ENCODE measurements at places on chromosomes 6 and 20.

GRCh38 chr6:15996030-15996429, 132.9 kb upstream of the MYLIP start:
- no peak for DNase-seq

DNA sequence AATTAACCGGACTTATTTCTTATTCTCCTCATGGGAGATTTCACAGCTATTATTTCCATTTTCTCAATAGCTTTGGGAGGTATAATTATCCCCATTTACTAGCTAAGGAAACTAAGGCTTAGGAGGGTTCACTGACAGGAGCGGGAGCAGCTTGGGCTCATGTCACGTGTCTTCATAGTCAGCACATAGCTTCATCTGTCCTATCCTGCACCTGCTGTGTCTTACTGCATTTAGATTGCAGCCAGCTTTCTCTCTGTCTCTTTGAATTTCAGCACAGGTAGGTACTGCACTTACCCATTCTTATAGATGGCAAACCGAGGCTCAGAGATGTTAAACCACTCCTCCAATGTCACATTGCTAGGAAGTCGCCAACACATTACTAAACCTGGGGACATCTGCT, 839.9 kb downstream of the MAFB start:
- no peak for DNase-seq

- no peak for DNase-seq
These were observed 180.9 kb upstream of the SPTLC3 start for GRCh38 chr20:12827816-12828385.

GRCh38 chr20:56542489-56543030, 9.5 kb downstream of the FAM209B start:
- DNase-seq, result no peak

DNA sequence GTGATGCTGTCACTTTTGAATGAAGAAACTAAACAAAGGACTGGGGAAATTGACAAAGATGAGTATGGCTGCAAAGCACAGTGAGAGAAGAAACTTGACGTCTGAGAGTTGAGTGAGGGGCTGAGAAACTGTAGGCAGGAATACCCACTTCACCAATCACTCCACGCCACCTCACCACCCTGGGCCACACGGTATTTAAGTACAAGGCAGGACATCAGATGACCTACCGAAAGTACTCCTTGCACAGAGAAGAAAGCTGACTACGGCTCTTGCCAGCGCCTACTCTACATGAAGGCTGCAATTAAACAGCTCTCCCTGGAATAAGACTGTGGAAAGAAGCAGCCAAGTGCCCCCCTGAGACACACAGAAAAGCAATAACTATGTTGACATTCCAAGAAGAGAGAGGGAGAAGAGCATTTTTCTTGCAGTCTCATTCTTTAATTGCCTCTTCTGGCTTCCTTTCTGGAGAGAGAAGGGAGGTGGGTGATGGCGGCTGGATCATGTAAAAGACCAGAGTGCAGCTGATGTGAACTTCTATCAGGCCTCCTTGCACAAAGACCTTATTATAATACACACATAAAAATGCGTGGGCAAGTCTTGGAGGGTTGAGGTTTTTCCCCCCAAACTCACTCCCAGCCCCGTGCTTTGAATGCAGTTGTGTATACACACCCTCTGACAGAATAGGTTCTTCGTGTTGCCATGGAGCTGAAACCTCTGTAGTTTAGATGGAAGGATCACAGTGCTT, 44.6 kb downstream of the HIVEP2 start:
- DNase-seq, result no peak

DNA sequence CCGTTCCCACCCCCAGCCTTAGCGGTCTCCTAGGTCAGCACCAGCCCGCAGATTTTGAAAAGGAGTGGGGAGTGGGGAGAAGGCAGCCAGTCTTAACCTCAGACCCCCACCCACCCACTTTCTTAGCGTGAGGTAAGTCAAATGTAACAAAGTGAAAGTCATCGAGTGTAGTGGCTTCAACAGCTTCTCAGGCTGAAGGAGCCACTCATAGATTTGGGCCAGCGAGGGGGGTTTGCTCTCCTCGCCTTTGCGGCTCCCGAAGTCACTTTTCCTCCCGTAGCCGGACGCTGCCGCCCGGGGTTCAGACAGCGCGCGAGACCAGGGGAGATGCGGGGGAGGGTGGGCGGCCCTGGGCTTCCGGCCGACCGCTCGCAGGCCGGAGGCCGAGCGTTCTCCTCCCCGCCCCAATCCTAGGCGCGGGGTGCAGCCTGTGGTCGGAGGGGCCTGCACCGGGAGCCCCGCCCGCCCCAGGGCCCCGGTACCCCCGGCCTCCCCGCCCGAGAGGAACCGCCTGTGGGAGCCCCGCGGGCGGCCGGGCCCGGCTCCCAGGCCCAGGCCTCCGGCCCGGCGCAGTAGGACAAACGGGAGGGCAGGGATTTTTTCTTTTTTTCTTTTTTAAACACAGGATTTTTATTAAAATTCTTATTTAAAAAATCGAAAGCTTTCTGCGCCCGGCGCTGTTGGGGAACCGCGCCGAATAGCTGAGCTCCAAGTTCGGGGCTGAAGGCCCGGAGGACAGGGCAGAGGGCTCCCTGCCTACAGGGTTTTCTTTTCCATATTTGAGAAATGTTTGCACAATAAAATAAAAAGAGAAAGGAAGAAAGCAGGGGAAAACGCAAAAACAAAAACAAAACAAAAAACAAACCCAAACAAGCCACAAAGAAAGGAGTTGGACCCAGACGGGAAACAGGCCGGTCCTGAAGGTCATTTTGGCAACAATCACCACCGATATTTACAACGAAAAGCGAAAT, 3.2 kb downstream of the NKX2-2 start:
- no peak for DNase-seq

- DNase-seq, result no peak
These were observed 383.8 kb upstream of the MAP3K7 start for GRCh38 chr6:90970672-90971071.

DNA sequence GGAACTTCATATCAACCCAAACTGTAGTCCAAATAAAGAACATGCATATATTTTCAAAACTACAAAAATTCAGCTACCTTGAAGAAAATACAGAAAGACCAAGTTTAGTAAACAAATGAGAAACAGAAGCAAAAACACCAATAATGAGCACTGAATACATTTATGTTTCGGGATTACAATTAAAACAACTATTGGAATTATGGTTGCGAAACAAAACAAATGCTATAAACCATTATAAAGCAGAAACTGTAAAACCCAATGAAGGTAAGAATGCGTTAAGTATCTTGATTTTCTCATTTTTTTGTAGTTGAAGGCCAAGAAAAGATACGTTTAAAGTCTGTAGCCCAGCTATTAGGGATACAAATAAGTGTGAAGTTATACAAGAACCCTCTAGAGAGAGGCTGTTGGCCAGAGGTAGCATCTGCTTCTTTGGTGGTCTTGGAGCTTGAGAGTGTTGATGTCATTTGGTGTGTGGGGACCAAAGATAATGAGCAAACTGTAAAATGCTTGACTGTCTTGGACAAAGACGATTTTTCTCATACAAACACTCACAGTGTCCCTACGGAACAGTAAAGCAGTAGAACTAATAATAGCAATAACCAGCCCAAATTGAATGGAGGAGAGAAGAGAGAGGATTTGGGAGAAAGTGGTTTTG, 111.5 kb downstream of the PRND start:
- no peak for DNase-seq

DNA sequence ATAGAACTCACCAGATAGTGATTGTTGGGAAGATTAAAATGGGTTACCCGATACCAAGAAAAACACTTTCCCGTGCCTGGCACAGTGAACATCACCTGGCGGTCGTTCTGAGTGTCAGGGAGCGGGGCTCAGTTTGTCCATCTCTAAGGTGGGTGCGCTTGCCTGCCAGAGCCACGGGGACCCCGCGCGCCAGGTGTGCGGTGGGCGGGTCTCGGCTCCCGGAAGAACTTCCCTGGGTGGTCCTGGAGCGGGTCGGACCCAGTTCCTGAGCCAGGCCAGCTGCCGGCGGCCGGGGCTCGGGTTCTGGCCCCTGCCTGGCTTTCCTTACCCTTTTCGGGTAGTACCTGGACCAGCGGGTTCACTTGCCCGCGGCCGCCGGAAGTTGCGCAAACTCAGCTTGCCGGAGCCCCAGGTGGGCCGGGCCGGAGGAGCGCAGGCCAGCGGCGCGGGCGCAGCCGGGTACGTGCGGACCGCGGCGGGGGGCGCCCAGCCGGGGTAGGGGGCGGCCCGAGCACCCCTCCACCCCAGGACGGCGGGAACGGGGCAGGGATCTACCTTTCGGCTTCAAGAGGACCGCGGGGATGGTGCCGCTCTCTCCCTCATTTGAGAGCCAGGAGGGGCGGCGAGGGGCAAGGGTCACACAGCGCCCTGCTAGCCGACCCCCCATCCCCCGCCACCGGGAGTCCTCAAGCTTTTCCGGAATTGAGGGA, 7.5 kb downstream of the FAM110A start:
- no peak for DNase-seq

GRCh38 chr20:49375170-49375569, 97.3 kb upstream of the ZNFX1 start:
- no peak for DNase-seq

- DNase-seq, result no peak
These were observed 120.1 kb upstream of the ADGRF1 start for GRCh38 chr6:47162231-47162630.

DNA sequence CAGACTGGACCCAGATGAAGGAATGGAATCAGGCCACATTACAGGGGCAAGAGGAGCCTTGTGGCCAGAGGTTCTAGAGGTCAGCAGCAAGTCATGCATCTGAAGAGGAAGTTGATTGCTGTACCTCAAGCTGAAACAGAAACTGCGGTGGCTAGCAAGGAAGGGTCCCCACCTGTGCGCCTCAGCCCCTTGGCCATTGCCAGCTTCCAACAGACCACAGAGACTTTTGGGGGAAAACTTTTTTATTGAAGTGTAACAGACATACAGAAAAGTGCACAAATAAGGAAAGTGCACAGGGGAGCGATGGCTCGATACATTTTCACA, 26.8 kb upstream of the SLC9A8 start:
- DNase-seq, result no peak

GRCh38 chr6:32941214-32941768, 463 bp upstream of the HLA-DMB start:
- DNase-seq, result no peak

DNA sequence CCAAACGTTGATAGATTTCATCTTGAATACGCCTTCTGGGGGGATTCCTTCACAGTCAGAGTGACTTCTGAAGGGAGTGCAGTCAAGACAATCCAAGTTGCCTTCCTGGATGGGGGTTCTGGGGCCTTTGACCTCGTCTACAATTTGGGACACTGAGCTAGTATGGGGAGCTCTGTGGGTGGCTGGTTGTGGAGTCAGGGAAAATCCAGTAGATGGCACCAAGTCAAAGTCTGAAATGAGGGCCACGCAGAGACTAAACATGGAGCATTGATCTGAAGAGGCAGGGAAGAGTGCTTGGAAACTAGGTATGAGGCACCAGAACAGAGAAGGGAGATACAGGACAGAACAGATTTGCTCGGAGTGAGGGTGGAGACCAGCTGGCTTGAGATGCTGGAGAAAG, 43.6 kb upstream of the CCN6 start:
- DNase-seq, result no peak

DNA sequence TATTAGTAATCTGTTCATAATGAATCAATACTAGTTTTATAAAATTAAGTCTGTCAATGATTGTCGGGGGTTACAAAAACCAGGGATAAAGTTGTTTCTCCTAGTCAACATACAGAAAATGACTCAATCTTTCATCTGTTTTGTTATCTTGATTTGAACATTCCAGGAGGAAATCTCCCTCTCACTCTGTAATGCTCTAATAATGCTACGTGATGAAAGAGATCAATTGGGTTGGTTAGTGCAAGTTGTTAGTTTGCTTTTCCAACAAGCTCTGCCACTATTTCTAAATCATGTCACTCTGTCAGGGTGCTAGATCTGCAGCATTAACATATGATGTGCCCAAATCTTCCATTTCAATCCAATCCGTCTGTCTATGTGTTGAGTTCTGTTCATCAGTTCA, 379.5 kb upstream of the GJE1 start:
- DNase-seq, result no peak

DNA sequence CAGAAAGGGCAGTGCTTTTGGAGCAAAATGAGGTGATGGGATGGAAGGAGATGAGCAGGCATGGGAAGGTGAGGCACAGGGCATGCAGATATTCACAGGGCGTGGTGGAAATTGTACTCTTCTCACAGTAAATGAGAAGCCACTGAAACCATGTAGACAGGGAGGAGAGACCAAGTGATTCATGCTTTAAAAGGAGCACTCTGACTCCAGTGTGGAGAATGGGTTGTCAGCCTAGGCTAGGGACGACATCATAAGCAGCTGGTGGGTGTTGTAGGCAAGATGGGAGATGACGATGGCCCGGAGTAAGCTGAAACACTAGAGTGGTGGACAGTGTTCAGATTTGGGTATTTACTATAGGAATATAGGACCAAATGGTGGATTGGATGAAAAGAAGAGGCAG, 18.4 kb downstream of the PDE7B start:
- no peak for DNase-seq

- DNase-seq, result no peak
These were observed 37.1 kb upstream of the NCOA3 start for GRCh38 chr20:47464380-47465101.

DNA sequence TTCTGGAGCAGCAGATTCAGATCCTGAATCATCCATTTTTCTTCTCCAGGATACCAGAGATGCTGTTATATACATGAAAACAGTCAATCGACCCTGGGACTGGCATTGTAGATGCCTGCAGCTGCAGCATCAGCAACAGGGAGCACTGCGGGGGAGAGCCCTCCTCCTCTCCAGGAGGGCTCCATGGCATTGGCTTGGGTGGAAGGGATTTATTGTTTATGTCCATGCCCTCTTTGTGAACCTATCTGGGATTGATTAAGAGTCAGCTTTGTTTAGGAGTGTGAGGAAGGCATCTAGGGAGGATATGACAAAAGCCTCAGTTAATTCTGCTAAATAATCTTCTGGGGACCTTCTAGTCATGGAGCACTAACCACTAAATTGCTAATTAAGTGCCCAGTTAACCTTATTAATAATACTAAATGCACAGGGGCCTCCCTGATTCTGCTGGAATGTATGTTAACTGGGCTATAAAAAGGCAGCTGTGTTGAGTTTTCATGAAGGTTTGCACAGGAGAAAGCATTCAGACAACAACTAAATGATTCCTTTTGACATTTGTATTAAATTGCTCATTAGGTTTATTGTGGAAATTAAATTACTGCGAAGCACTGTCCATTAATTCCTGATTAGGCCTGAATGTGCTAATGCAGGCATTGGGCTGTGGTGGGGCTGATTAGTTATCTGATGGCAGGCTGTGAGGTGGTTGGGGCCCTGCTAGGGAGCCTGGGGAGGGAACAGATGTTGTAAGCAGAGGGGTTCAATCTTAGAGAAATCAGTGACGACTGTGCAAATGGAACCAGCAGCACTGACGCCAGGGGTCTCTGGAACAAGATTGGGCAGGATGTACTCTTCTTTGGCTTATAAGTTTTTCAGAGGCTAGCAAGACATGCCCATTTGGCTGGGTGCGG, 57.6 kb downstream of the IMPG1 start:
- no peak for DNase-seq

GRCh38 chr20:58702859-58703648, 10.5 kb downstream of the NPEPL1 start:
- DNase-seq, result no peak

GRCh38 chr6:114439411-114439810, 96.6 kb upstream of the HS3ST5 start:
- no peak for DNase-seq

- no peak for DNase-seq
These were observed 69.1 kb downstream of the ELOVL4 start for GRCh38 chr6:79878142-79878748.
